ENCODE measurements at places on chromosomes 3 and 15.
A peak's percentile ranks its signal among the peaks of the same experiment; 100 is the strongest.

DNA sequence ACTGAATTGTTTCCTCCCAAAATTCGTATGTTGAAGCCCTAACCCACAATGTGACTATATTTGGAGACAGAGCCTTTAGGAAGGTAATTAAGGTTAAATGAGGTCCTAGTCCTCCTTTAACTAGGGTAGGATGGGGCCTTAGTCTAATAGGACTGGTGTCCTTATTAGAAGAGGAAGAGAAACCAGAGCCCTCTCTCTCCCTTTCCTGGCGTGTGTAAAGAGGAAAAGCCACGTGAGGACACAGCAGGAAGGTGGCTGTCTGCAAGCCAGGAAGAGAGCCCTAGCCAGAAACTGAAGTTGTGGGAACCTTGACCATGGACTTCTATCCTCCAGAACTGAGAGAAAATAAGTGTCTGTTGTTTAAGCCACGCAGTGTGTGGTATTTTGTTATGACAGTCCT is 94.3 kb downstream of the OXNAD1 start:
- DNase-seq: no peak

- no peak for DNase-seq
These were observed 8.2 kb upstream of the RTP4 start for GRCh38 chr3:187359798-187360486.

GRCh38 chr15:28273468-28273867 is 48.5 kb downstream of the HERC2 start:
- no peak for DNase-seq

DNA sequence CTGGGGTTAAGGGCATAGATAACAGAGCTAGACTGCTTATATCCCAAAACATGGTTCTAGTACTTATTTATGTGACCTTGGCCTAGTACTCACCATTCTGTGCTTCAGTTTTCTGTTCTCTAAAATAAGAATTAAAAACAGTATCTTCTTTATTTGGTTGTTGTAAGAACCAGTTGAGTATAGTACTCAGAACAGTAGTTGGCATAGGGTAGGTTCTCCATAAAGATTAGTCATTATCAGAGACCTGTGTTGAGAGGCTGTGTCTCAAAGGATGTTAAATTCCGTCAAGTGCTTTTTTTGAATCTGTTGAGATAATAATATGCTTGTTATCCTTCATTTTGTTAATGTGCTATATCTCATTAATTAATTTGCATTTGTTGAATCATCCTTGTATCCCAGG is 47.4 kb upstream of the OSTN start:
- no peak for DNase-seq

GRCh38 chr3:8970971-8971589 is 7.8 kb upstream of the RAD18 start:
- peak; percentile 38 for DNase-seq

DNA sequence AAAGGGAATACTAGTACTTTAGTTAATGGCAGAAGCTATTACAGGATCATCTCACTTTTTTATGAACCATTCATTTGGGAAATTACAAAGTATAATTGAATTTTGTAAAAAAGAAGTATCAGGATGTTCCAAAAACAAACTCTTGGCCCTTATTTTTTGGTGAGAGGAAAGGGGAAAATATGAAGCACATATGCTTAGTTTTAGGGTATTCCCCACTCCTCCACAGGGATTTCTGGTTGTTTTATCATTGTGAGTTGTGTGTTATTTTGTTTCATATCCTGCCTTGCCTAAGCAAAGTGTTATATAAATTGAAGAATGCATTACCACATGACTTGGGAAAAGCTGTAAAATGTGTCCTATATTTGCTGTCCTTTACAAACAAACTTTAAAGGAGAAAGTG is 227.0 kb downstream of the FMN1 start:
- DNase-seq: no peak

- no peak for DNase-seq
These were observed 33.4 kb downstream of the DCLK3 start for GRCh38 chr3:36730966-36731365.

GRCh38 chr15:43769584-43770228 is 7.1 kb downstream of the ELL3 start:
- no peak for DNase-seq

DNA sequence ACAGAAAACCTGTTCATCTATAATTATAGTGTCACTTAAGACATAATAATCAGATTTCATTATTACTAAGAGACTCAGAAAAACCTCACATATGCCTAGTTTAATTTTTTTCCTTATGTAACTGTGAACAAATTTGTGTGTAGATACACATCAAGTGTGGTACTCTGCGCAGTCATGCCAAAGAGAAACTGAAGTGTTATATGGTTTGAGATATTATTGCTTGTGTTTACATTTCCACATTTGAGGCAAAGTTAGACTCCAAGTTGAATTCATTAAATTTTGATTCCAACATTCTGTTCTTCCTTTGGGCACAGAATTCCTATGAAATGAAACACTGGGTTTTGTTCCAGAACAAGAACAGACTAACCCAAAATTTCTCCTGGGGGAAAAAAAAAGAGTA is 2.2 kb downstream of the MBNL1 start:
- DNase-seq: no peak

GRCh38 chr3:194723846-194724618 is 38.3 kb downstream of the FAM43A start:
- no peak for DNase-seq

DNA sequence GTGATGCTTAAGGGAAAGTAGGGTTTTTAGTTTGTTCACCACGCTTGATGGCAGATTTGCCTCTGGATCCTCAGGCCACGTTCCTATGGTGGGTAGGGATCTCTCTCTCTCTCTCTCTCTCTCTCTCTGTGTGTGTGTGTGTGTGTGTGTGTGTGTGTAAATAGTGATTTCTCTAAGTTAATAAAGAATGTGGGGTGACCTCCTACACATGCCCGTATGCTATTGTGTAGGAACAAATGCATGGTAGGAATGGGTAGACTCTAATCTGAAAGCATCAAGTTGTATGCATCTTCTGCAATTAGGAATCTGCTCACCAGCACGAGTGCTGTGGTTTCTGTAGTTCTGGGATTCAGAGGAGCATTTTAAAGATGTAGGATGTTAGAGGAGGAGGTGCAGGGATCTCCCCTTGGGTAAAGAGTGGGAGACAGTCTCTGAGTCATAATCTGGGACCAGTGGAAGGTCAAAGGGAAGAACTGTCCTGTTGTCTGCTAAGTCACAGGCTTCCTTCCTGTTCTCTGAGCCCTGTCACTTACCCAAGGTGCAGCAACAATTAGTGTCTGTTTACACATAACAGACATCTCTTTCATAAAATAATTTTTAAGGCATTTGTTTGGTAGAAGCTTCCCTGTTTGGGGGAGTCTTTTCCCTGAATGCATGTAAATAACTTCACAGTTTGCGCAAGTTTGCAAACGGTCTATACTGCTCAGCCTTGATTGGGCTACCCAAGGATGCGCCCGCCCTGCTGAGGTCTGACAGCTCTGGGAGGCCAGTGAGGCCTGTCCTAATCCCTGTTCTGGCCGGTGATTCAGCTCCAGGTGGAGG is 139.8 kb downstream of the IGF1R start:
- no peak for DNase-seq

DNA sequence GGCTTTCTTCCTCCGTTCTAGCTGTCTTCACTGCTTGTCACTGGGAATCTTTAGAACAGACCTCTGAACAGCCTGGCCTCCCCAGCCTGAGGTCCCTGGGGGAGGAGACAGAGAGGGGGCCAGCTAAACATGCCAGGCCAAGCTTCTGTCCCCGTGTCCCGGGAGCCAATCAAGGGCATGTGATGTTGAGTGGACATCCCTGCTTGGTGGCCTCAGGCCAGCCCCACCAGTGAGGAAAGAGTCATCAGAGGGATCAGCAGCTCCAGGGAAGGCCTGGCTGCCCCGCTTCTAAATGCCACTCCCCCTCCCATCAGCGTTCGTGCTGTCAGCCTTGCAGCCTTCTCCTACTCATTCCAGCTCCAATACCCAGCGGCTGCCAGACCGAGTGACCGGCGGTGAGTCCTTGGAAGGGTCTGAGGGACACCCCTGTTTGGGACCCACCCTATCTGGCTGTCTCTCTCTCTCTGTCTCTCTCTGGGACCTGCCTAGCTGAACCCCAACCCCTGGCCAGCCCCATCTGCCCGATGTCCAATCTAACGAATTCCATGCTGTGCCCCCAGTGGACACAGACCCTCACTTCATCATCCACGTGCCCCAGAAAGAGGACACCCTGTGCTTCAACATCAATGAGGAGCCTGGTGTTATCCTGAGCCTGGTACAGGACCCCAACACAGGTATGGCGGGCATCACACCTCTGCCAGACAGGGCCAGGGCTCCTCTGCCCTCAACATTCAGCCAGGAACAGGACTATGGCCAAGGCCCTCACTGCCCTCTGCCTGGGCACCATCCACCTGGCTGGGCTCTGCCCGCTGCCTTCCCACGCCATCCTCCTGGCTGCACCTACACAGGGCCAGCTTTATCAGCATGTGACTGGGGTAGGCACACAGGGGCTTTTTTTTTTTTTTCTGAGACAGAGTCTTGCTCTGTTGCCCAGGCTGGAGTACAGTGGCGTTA is 6.6 kb upstream of the ITIH3 start:
- no peak for DNase-seq

DNA sequence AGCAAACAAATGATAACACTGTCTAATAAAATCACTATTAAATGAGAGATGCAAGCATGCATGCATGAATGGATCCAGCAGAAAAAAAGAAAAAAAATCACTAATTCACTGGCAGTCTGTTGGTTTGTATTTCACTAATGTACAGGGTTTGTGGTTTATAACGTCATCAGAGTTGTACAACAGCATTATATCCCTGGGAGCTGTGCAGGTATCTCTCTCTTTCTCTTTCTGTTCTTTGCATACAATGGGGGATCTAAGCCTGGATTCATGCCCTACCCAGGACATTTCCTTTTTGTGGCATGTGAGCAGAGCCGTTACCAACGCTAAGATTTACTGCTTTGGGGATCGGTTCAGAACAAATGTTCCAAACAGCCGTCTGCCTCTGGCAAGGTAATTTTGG is 229.5 kb downstream of the SOX2 start:
- no peak for DNase-seq

DNA sequence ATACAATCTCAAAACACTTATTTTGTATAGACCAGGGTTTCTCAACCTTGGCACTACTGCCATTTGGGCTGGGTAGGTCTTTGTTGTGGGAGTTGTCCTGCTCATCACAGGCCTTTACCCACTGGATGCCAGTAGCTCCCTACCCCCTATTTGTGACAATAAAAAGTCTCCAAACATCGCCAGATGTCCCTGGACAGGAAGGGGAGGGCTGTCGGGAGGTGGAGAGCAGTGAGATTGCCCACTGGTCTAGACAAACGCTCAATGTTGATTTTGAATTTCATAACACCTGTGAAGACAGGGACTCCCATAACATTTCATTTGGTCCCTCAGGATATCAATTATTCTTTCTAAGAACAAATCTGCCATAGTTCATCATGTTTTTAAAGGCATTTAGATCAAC is 151.7 kb upstream of the PTPRG start:
- no peak for DNase-seq

DNA sequence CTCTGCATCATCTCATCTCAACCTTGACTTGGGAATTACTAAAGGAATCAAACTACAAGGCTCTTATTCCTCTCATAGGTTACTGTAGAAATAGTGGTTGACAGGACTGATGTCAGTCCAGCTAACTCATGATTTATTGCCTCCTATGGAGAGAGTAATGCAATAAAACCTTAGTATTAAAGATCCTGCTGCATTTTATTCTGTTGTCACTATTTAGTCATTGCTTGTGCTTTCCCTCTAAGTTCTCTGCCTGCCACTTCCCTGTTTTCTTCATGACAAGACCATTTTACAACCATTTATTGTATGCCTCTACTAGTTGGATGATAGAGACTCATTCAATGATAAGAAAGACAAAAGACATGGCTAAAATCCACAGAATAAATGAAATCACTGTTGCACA is 134.1 kb upstream of the GRM7 start:
- no peak for DNase-seq

DNA sequence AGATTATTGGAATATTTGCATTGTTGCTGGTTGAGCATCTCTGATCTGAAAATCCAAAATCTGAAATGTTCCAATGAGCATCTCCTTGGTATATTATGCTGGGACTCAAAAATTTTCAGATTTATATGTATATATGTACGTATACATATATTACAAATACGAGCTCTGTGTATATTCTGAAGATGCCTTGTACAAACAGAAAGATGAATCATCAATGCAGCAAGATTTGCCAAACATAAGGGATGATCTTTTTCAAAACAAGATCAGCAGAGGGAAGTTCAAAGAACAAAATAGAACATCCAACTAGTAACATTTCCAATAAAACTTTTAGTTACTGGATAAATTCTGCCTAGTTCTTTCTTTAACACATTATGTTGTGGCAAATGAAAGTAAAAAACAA is 42.5 kb downstream of the HERC1 start:
- DNase-seq: no peak

DNA sequence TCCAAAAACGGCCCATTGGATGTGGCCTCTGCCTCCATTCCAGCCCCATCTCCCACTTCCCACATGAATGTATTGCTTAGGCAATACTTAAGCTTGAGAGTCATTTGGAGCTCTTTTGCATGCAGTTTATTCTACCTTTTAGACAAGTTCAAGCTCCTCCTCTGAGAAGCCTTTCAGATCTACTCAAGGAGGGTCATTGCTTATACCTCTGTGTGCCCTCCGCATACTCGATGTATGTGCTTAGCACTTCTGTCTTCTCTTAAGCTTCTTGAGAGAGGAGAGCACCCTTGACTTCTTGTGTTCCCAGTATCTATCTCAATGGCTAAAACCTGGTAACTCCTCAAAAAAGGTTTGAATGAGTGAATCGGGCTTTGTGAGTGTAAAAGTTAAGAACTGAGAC is 6.6 kb upstream of the UBE3A start:
- no peak for DNase-seq

- no peak for DNase-seq
These were observed 439.1 kb downstream of the SHQ1 start for GRCh38 chr3:72408983-72409779.

DNA sequence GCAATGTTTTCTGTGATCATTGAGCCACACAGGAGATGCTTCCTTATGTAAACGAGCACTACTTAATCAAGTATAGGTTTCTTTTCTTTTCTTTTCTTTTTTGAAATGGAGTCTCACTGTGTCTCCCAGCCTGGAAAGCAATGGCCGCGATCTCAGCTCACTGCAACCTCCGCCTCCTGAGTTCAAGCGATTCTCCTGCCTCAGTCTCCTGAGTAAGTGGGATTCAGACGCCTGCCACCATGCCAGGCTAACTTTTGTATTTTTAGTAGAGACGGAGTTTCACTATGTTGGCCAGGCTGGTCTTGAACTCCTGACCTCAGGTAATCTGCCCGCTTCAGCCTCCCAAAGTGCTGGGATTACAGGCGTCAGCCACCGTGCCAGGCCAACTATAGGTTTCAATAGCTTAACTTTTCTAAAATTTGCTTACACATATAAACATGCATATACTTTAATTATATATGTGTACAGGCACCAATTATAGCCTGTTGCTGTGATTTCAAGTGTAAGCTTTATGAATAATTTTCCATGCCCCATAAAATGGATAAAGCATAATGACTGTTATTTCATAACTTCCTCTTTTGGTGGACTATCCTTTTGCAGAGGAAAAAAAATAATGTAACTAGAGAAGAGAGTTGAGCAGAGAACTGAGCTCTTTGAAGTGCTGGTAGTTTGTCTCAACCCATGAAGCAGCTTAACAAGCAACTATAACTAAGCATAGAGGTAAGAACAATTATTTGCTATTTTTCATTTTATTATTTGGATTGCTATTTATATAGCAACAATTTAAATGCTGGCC is 24.8 kb upstream of the MBNL1 start:
- DNase-seq: no peak

GRCh38 chr3:167734498-167735232 is at the start of gene PDCD10:
TSS of gene PDCD10 (minus strand) at chr3:167734892. CDS start at chr3:167720157, 14,735 bp downstream.
- DNase-seq: peak; percentile 93
